ENCODE measurements at places on chromosomes 16 and 17. TPM values are rescaled to one million over a fixed set of nuclear protein-coding genes. Genes with fewer than 3 reads are reported as not detected.

ITGAD gene
- not detected for total RNA-seq

CLEC10A gene
- not detected for total RNA-seq

SSTR5 gene
- total RNA-seq = not detected

UBTF gene
- 77.2 TPM for total RNA-seq

DOC2B gene
- total RNA-seq = 0.31 TPM

CHST4 gene
- total RNA-seq = 0.77 TPM

LAT gene
- 6.1 TPM for total RNA-seq

UBE2O gene
- 30.7 TPM for total RNA-seq

ZNF205 gene
- total RNA-seq = 5.2 TPM

NKD1 gene
- 0.19 TPM for total RNA-seq

C17orf78 gene
- total RNA-seq = 0.14 TPM

SLFN12L gene
- 0.10 TPM for total RNA-seq

RAB37 gene
- total RNA-seq = 0.14 TPM

CES4A gene
- total RNA-seq = 7.7 TPM

PTGES3L gene
- total RNA-seq = 3.0 TPM

ACE gene
- total RNA-seq = 2.4 TPM

TNFRSF17 gene
- total RNA-seq = not detected

TNFRSF13B gene
- not detected for total RNA-seq

METRN gene
- 137 TPM for total RNA-seq

PTX4 gene
- total RNA-seq = not detected

TSC2 gene
- total RNA-seq = 63.0 TPM

ITGAL gene
- 0.32 TPM for total RNA-seq

Measured in motor neuron (in vitro differentiated cells).